Activated T-helper 1 cell treated with Interleukin-2 at 50 U/mL for 16 hours (primary cell): ENCODE measurements at places on chromosomes 13 and 19.
A peak's percentile ranks its signal among the peaks of the same experiment; 100 is the strongest.

DNA sequence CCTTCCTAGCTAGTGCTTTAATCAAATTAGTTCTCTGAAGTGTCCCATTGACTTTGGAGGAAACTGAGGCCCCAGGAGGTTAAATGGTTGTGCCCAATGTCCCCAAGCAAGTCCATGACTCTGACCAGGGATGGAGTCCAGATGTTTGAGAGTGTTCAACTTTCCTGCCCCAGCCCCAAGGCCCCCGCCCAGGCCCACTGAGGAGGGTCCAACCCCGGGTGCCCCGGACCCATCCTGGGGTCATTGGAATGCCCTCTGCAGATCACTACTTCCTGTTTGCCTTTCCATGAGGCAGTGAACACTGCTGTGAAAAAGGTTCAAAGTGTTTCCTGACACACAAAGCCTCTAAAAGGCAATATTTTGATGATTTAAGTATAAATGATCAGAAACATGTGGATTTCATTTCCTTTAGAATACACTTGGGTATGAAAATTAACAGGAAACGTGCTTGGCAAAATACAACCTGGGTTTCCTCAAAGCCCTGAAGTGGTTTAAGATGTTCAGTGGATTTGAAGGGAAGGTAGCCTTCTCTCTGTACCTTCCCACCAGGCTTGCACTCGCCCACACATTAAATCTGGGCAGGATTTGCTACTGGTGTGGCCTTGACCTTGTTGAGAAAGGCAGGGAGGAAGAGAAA lies 335.7 kb downstream of the TSHZ3 start:
- DNase-seq = no peak

- DNase-seq = no peak
Observed at GRCh38 chr13:27679896-27680295, 58.2 kb downstream of the POLR1D start.

GRCh38 chr19:10193790-10194499 lies 808 bp downstream of the DNMT1 start:
- DNase-seq = no peak

- no peak for DNase-seq
Observed at GRCh38 chr19:43482193-43482592, 16.8 kb upstream of the LYPD3 start.

DNA sequence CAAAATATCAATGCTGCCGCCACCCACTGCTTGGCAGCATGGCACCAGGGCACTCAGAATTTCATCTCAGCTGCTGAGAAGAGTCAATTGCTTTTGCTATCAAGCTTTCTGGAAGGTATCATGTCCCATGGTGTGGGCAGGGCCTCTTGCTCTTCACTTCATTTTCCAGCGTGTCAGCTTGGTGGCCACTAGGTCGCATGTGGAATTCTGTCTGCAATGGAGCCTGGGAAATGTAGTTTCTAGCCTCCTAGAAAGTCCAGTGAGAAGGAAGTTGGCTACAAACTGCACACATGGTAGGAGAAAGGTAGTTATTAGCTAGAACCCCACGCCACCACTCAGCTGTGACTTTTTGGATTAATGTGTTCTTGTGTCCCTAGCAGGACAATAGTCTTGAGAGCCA lies 105.3 kb downstream of the MYO16 start:
- DNase-seq = no peak

GRCh38 chr19:42115705-42116104 lies 16.5 kb downstream of the POU2F2 start:
- DNase-seq = no peak

- no peak for DNase-seq
Observed at GRCh38 chr19:41745756-41746155, 9.6 kb upstream of the CEACAM6 start.

DNA sequence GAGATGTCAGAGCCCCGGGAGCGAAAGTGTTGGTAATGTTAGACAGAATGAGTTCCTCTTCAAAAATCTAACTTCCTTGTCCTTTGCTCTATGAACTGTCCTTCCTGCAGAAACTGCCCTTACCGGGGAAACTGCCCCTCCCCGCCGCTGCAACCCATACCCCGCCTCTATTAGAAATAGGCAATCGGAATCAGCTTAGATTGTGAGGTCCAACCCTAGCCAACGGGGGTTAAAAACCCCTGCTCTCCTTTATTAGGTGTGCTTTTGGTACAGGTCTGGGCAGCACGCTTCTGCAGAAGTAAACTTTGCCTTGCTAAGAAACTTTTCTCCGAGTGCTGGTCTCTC lies 11.5 kb upstream of the CAPNS1 start:
- no peak for DNase-seq

DNA sequence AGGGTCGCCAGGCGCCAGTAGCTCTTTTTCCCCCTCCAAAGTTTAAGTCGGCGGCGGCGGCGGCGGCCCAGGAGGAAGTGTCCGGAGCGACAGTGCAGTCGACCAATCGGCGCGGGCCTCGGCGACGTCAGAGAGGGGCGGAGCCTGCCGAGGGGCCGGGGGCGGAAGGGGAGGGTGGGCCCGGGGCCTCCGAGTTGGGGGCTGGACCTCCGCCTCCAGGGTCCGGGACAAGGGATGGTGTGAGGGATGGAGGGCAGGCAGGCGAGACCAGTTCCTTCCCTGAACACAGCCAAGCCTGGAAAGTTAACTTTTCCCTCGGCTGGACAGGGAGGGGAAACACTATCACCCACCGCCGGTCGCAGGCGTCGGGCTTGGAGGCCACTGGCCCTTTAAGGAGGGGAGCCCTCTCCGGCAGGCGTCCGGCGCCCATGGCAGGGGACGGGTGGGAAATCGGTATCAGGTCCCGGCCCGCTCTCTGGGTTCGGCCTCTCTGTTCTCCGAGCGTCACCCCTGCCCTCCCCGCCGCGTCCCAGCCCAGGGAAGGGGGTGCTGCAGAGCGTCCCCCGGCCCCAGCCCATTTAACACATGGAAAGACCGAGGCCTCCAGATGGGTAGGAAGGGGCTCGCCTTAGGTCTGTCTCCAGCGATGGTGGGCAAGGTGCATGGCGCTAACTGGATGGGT lies at the start of gene PRKD2:
PRKD2 (minus strand) TSS at position 81 of the 682 bp plus-strand sequence. CDS start 744 bp downstream, outside the sequence.
- peak; percentile 76 for DNase-seq

GRCh38 chr19:33197591-33198000 lies 3.5 kb downstream of the LRP3 start:
- no peak for DNase-seq

DNA sequence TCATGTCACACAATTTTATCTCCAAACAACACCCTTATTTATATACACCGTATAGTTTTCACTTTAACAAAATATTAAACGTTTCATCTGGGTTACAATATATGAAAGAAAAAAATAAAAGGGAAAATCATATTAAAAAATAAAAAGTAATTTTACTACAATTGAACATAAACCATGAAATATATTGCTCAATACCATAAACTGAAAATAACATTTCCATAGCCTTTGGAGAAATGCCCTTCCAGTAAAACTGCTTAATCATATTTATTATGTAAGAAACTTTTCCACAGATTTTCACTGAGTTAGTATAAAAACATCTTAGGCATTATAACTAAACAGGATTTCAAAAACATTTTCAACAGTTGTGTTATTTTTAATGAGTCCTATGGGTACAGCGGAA lies 1.5 kb upstream of the ZNF347 start:
- DNase-seq = no peak

DNA sequence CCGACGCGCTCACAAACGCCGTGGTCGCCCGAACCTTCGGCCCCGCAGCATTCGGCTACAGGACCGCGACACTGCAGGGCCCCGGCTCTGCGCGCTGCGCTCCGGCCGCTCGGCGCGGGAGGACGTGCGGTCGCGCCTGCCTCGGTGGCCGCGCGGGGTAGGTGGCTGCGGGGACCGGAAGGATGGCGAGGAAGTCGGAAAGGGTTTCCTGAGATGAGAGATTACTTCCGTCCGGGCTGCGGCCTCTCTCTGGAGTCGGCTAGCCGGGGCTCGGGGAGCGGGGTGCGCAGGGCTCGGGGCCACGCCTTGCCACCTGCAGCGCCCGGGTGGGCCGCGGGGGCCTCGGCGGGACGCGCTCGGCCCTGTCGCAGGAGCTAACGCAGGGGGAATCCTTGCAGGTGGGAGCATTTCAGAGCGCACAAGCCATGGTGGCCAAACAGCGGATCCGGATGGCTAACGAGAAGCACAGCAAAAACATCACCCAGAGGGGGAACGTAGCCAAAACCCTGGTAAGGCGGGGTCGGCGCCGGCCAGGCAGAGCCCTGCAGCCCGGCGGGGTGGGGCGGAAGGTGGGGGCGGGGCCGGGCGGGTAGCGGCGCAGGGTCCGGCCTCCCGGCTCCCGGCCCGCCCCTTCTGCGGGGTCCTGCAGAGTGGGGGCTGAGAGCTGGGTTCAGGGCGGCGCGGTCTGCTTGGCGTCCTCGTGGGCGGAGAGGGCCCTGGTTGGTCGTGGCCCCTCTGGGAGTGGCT lies at the start of gene SERP2:
SERP2 (plus strand) TSS at position 224 of the 747 bp plus-strand sequence; CDS start at position 426, 202 bp downstream.
- no peak for DNase-seq

- DNase-seq = no peak
Observed at GRCh38 chr13:98184792-98185191, 7.7 kb upstream of the RNF113B start.

GRCh38 chr13:39394796-39395678 lies 208.0 kb downstream of the LHFPL6 start:
- DNase-seq = no peak

GRCh38 chr19:17868669-17869068 lies 3.1 kb upstream of the SLC5A5 start:
- DNase-seq = no peak

- no peak for DNase-seq
Observed at GRCh38 chr19:17347361-17347760, 10.0 kb downstream of the GTPBP3 start.

GRCh38 chr19:31100981-31101380 lies 248.3 kb downstream of the TSHZ3 start:
- no peak for DNase-seq

- DNase-seq = no peak
Observed at GRCh38 chr13:25738342-25739196, 313.2 kb downstream of the SHISA2 start.

DNA sequence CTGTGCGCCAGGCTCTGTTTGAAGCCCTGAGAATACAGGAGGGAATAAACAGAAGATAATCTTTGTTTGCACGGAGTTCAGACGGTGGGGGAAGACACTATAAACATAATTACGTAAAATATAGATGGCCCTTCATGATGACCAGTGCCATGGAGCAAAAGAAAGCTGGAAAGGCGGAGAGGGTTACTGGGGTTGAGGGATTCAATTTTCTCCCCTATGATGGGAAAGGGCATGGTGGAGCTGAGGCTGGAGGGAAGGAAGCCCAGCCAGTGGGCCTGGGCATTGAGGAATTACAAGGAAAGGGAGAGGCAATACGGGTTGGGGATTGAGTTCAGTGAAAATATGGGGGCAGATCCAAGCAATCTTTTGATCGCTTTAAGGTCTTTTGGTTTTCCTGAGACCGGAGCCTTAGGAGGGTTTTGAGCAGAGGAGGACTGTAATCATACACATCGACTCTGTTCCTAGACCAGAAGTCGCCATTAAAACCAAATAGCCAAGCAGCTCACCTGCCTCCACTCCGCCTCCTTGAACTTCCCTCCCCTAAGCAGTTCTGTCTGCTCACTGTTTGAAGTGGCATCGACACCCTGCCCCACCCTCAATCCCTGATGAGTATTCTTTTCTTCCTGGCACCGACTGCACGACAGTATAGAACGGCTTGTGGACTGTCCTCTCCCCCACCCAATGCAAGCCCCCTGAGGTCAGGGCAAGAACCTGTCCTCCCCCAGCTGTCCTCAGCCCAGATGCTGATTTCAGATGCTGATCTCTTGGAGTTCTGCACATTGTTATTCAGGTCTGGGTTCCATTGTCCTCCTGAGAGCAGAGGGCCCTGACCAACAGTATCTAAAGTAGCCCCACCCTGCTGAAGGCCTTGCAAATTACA lies 813 bp upstream of the ZNF296 start:
- DNase-seq = no peak

- no peak for DNase-seq
Observed at GRCh38 chr13:34040863-34041262, 222.9 kb downstream of the RFC3 start.

DNA sequence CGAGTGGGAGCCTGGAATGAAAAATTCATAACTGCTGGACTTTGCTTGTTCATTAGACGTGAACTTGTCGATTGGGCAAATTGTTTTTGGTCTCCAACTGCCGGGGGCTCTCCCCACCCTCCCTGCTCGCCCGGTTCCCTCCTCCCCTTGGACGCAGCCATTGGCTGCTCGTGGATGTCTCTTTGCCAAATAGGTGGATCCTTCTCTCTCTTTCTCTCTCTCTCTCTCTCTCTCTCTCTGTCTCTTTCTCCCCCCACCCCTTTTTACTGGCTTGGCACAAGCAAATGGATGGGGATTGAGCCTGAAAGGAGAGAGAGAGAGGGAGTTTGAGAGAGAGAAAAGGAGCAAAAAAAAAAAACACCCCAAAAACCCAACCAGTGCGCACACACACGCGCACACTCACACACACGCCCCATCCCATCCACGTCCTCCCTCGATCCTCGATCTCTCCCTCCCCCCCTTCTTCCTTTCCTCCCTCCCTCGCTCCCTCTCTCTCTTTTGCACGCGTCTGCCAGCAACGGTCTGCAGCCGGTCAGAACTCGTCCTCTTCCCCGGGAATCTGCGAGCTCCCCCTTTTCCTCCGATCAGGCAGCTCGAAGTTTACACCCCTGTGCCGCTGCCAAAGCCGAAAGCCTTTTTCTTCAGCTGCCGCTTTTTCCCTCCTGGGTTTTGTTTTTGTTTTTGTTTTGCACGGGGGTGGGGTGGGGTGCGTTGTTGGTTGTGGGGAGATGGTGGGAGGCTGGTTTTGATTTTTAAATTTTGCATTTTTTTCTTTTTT lies 27.8 kb downstream of the NFIX start:
- DNase-seq = no peak

DNA sequence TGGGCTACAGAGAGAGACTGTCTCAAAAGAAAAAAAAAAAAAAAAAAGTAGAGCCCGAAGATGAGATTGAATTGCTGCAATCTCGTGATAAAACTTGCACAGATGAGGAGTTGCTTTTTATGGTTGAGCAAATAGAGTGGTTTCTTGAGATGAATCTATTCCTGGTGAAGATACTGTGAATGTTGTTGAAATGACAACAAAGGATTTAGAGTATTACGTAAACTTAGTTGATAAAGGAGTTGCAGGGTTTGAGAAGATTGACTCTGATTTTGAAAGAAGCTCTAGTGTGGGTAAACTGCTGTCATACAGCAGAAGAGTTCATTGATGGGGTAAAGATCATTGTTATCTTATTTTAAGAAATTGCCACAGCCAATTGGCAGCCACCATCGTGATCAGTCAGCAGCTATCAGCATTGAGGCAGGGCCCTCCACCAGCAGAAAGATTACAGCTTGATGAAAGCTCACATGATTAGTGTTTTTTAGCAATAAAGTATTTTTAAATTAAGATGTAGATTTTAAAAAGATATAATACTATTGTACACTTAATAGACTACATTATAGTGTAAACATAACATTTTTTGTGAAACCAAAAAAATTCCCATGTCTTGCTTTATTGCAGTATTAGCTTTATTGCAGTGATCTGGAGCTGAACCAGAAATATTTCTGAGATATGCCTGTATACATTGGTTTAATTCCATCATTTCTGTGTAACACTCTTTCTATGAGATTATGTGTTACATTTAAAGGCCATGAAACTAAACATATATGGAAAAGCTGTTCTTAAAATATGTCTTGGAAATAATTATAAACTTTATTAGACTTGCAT lies 43.1 kb downstream of the ZMYM2 start:
- DNase-seq = no peak
